ENCODE measurements at places on chromosomes 16 and 17.

DNA sequence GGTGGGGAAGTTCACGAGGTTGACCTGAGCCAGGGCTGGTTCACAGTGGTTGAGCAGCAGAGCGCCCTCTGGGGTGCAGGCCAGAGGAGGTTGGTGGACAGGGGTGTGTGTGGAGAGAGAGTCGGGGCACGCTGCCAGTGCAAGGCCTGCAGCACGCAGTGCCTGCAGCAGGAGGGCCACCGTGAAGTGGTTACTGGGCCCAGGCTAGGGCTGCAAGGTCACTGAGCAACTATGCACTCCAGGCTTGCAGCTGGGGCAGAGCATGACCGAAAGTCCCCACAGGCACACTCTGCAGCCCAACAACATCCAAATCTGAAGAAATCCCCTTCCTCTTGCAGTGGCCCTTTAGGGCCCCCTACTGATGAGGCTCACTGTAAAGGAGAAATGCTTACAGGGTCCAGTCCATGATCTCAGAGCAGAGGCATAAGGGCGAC lies 89.1 kb upstream of the NOL11 start:
- peak; percentile 56 for DNase-seq

- peak; percentile 96 for DNase-seq
These were observed 9.3 kb downstream of the GJD3 start for GRCh38 chr17:40355123-40355803.

GRCh38 chr16:87740909-87741424 lies 24.8 kb downstream of the KLHDC4 start:
- DNase-seq, result no peak

DNA sequence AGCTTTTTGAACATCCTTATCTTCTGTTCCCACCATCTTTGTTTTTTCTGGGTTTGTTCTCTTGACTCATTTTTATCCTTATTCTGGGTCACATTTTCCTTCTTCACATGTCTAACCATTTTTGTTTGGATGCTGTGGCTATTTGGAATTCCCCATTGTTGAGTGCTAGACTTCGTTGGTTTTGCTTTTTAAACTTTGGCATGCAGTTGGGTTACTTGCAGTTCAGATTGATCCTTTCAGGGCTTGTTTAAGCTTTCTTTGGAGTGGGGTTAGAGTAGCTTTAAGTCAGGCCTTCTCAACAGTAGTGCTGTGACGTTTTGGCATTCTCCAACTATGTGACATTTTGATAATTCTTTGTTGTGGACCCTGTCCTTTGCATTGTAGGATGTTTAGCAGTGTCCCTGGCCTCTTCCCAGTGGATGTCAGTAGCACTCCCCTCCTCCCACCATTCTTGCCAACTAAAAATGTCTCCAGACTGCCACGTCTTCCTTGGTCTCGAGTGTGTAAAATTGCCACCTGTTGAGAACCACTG lies 21.1 kb downstream of the PRMT7 start:
- DNase-seq, result no peak

- DNase-seq, result no peak
These were observed 891 bp downstream of the CORO1A start for GRCh38 chr16:30184096-30184890.

- DNase-seq, result no peak
These were observed 39.5 kb downstream of the DNAH9 start for GRCh38 chr17:11637796-11638195.

- no peak for DNase-seq
These were observed 721.0 kb upstream of the KIF2B start for GRCh38 chr17:53101706-53102105.

DNA sequence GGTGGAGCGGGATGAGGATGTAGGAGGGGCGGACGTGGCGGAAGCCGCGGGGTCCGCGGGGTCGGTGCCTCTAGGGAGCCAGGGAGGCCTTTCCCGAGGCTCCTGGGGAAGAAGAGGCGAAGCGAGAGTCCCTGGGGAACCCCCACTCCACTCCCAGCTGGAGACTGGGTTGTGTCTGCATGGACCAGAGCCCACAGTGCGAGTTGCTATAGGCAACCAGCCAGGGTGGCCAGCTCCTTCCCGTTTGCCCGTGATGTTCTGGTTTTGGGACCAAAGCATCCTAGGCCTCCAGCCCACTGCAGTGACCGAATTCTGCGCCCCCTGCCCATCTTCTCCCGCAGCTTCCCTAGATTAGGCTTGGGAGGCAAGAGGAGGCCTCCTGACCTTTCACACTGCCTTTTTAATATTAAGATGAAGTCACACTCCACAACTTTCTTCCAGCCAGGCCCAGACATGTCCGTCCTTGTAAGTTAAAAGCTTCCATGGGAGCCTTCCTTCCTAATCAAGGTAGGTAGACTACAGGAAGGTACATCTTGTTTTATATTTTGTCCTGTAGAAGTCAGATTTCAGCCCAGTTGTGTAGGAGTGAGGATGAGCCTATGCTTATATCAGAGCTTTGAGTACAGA lies 469 bp downstream of the AMZ2 start:
- no peak for DNase-seq

- DNase-seq, result no peak
These were observed 174.3 kb upstream of the TNRC6C start for GRCh38 chr17:77783991-77784820.

- DNase-seq, result no peak
These were observed 5.9 kb downstream of the BBS2 start for GRCh38 chr16:56513972-56514371.

DNA sequence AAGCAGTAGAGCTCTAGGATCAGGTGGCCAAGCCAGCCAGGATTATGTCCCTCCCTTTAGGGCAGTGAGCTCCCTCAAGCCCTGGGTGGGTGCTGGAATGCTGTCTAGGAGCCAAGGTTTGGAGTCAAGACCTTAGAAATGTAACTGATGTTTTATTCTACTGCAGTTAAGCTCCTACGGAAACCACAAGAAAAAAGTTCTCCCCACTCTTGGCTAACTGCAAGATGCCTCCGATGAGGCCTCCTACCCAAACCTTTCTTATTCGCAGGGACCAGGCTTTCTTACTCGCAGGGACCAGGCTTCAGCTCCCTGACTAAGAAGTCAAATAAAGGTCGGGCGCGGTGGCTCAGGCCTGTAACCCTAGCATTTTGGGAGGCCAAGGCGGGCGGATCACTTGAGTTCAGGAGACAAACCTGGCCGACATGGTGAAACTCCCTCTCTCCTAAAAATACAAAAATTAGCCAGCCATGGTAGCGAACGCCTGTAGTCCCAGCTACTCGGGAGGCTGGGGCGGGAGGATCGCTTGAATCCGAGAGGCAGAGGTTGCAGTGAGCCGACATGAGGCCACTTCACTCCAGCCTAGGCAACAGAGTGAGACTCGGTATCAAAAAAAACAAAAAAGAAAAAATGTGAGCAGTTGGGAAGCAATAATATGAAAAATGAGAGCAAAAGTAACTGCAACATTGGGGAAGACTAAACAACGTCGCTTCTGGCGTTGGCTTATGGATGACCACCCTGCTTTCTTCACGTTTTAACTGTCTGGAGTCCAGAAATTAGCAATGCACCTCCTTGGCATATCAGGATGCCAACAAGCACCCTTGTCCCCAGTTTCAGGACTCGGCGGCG lies 31.7 kb upstream of the ARL4D start:
- peak; percentile 24 for DNase-seq

DNA sequence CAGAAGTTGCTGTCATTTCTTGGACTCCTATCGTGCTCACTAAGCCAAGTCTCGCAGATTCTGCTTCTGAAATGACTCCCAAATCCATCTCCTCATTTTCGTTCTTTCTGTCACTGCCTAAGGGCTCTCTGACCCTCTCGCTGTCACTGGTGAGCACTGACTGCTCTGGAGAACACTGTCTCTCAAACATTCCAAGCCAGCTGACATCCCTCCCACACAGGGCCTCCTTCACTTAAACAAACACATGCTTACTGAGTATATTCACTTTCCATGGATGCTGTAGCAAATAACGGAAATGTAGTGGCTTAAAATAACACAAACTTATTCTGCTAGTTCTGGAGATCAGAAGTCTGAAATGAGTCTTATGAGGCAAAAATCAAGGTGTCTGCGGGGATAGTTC lies 18.8 kb downstream of the CACNG1 start:
- DNase-seq, result no peak

GRCh38 chr16:63581570-63581969 lies 1540.3 kb downstream of the CDH11 start:
- no peak for DNase-seq

DNA sequence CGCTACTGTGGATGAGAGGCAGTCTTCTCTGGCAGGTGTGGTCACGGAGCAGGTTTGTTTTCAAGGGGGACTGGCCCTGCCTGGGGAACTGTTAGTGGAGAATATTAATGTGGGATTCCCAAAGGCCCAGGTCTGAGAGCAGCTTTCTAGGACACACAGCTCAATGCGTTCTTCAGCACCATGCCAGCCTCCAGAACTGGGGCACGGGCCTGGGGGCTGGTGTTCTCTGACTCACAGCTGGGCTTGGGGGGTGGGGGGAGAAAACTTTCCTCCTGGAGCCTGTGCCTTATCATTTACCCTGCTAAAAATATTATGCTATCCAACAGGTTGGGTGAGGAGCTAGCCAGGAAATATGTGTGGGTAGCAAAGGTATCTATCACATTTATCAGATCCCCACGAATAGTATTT lies 13.5 kb upstream of the LHX1 start:
- no peak for DNase-seq

- no peak for DNase-seq
These were observed 30.3 kb upstream of the PHOSPHO1 start for GRCh38 chr17:49260817-49261291.

DNA sequence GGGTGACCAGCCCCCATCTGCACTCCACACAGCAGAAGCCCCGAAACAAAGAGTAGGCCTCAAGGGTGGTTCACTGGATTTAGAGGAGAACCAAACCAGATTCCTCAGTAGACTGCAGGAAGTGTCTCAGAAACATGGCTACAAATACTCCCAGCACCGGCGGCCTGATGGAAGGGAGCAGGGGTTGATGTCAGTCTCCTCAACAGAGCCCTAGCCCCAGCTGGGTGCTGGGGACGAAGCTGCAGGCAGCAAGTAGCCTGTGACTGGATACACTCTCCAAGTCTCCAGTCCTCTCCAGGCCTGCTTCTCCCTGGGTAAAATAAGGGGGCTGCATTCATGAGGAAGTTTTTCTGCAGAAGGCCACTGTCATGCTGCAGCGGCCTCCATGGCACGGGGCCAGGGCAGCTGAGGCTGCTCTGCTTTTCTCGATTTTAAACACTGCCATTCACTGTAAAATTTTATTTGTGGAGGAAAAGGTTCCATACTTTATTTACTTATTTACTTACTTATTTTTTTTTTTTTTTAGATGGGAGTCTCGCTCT lies 36.7 kb upstream of the SREBF1 start:
- DNase-seq, result no peak

GRCh38 chr16:67245186-67245585 lies 2.1 kb downstream of the FHOD1 start:
- no peak for DNase-seq

- DNase-seq, result no peak
These were observed 88.4 kb downstream of the CHD9NB start for GRCh38 chr16:52964290-52964689.

- DNase-seq, result no peak
These were observed 1.7 kb upstream of the AARS1 start for GRCh38 chr16:70290949-70291519.

DNA sequence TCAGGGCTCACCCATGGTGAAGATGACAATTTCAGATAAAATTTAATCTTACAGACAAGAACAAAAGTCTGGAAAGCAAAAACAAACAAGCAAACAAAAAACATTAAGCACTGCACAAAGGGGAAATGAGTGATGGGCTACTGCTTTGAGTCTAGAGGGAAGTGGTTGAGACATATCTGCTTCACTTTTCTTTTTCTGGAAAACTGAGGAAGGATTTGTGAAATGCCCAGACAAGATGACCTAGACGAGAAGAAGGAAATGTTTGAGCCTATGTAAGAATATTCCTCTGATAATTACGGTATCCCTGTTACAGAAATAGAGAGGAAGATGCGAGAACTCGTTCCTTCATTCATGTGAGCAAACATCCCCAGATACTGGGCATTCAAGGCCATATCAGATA lies 11.5 kb upstream of the HYDIN start:
- DNase-seq, result no peak

GRCh38 chr16:51236583-51236982 lies 85.5 kb upstream of the SALL1 start:
- no peak for DNase-seq

Measured in WTC11 (cell line).